Effector CD4-positive, alpha-beta T cell (primary cell): ENCODE measurements at places on chromosomes 3 and 15.

GRCh38 chr3:69723389-69723788 lies 15.9 kb upstream of the MITF start:
- DNase-seq = no peak

DNA sequence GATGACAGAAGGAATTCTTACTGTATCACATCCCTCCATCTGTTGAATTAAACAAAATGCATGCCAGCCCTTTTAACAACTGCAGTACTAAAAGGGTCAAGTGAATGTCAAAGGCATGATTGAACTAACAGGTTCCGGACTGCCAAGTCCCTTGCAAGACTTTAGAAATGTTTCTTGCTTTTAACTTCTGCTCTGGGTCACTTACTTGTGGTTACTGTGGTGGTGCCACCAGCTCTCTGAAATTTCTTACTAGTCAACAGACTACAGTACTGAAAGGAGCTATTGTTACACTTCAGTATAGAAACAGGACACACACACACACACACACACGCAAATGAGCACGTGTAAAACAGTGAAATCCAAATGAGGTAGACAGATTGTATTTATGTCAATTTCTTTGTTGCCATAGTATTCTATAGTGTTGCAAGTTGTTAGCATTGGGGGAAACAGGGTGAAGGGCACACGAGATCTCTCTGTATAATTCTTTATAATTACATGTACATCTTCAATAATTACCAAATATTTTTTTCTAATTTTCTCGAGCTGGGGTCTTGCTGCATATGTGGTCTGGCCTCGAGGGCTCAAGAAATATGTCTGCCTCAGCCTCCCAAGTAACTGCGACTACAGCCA lies 79.9 kb upstream of the SLC25A26 start:
- DNase-seq = no peak

DNA sequence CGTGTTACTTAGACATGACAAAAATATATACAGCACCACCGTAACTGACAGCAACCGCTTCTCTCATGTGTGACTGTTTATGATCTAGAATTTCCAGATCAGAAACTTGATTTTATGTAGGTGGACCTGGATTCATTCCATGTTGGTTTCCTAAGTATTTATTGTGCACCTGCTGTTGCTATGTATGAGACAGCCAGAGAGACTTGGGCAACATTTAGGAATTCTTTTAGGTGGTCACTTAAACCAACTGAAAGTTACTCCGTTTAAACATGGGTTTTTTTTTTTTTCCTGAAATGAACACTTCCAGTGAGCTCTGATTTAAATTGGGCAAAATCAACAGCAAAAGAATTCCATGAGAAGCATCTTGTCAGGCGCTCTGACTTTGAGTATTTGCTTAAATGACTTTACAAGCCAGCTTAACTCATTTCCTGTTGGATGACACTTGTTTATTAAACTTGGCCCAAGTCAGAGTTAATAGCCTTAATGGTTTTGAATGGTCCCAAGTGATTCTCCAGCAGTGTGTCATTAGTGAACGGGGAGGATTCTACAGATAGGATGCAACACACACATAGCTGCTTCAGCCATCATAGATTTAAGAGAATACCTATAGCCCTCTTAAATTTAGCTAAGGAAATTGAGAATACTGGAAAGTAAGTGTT lies 31.8 kb downstream of the MITF start:
- no peak for DNase-seq

DNA sequence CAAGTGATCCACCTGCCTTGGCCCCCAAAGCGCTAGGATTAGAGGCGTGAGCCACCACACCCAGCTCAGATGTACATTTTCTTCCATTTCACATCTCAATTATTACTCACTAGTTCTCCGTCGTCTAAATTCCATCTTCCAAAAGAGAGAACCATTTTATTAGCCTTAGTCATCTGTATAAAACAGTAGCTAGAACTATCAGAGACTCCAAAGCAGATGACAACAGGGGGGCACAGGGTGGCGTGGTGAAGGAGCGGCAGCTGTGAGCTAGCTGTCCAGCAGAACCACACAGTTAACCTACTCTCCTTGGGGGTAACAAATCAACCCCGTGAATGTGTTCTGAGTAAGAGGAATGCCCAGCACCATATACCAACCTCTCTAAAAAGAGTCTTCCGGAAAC lies 7.1 kb downstream of the SLC25A20 start:
- no peak for DNase-seq

DNA sequence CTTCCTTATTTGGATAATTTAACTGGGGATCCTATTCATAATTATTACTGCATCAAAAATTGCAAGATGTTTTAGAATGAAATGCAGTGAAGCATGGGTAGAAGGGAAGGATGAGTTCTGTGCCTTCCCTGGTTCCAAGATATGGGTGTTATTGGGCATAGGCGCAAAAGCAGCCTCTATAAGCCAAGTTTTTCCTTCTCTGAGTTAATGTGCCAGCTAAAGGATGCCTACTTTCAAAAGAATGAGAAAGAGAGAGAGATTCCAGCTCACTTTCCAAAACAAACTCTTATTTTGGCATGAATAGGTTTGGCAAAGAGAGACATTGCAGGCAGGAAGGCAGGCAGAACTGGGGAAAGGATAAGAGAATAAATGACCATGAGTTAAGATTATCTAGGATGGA lies 270.2 kb downstream of the TAFA4 start:
- DNase-seq = no peak

DNA sequence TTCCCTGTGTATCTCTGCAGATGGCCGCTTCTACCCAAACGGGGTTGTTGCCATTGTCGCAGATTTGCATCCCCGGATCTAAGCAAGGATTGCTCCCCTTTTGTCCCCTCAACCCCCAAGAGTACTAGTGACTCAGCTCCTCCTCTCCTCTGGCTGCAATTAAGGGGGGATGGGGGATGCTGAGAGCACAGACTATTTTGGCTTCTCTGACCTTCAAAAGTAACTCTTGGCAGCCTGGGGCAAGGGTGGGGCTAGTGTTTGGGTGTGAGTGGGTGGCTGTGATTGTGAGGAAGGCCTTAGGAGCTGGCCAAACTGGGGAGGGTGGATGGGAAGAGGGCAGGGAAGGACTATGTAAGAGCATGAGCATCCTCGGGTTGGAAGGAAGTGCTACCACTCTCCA lies 1.2 kb upstream of the MAP1A start:
- no peak for DNase-seq

DNA sequence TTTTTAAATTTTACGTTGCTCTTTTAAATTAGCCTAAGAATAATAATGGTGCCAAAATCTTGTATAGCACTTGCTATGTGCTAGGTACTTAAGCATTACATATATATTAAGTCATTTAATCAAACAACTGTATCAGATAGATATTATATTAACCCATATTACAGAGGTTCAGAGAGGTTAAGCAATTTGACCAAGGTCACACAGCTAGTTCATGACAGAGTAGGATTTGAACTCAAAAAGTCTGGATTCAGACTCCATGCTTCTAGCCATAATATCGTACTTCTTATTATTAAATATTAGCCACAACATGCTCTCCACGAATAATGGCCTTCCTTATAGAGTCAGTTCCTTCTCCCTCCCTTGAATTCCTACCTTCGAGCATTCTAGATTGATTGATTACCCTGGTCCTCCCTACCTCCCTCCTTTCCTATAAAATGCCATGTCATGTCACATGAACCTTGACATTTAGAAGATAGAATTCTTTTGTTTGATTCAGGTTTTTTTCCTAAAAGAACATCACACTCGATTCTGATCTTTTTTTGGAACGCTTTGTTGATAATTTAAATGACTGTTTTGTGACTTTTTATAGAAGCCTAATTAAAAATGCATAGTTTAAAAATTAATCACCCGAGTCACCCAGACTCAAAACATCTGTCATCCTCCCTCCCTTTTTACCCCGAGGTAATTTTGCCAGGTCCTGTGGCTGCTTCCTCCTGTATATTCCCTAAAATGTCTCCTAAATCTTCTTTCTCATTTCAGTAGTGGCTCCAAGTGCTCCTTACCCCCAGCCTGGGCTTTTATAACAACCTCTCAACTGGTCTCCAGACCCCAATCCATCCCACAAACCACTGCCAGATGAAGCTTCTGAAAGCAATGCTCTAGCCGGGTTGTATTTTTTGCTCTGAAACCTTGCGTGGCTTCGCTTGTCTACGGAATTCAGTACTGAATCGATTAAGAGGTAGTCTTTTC lies 8.5 kb upstream of the PSMD6 start:
- no peak for DNase-seq

DNA sequence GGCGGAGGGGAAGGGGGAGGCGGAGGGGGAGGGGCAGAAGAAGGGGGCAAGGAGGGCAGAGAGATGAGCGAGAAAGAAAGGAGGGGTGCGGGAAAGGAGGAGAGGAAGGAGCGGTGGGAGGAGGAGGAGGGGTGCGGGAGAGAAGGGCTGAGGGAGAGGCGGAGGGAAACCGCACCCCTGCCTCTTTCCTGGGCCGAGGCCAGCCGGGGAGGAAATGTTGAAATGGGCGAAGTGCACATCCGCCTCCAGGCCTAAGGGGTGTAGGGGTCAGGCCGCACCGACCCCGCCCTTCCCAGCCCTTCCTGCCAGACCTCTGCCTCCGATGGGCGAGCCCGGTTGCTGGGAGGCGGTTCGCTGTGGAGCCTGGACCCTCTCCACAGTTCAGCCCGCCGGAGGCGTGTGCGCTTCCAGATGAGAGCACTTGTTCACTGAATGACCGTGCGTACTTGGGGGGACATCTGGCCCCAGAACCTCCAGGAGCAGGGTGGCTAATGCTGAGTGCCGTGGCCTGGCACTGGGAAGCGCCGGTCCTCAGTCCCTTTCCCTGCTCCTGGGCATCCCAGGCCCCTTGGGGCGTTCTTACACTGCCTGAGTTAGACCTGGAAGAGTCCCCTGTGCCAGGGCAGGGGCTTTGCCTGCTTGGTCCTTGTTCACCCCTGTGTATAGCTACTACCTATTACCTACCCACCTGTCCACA lies 110.3 kb upstream of the KLF13 start:
- peak; percentile 28 for DNase-seq

DNA sequence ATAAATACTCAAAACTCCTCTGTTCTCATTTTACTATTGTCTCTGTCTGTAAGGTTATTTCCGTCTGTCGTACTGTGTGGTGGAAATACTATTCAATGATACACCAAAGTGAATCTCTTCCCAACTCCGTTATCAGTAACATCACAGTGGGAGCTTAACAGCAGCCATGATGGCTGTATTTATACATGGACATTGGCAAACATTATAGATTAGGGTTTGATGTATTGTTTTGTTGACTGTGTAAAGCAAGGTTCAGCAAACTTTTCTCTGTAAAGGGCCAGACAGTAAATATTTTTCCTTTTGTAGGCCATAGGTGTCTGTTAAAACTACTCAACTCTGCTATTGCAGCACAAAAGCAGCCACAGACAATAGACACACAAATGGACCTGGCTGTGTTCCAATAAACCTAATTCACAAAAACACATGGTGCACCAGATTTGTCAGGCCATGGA lies 23.2 kb downstream of the LIPC start:
- no peak for DNase-seq

- no peak for DNase-seq
Observed at GRCh38 chr15:58410353-58410752, 21.4 kb upstream of the LIPC start.

- no peak for DNase-seq
Observed at GRCh38 chr3:161969867-161970266, 473.3 kb downstream of the OTOL1 start.

DNA sequence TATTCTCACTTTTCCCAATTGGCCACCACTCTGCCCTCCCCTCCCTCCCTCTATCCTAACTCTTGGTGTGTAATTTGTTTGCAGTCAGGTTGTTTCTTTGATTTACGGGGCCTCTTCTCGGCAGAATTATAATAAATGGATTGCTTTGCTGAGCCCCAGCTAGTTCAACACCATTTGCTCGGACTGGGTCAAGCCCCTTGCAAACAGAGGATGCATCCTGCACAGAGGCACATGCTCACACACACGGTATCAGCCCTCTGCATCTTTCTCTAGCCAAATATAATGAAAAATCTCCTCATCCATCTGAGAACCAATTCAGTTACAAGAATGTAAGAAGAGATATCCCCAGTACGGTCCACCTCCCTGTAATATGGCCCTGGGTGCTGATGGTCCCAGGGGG lies 97.7 kb downstream of the EPHB1 start:
- no peak for DNase-seq

GRCh38 chr15:39720621-39721611 lies 61.7 kb downstream of the FSIP1 start:
- DNase-seq = no peak

DNA sequence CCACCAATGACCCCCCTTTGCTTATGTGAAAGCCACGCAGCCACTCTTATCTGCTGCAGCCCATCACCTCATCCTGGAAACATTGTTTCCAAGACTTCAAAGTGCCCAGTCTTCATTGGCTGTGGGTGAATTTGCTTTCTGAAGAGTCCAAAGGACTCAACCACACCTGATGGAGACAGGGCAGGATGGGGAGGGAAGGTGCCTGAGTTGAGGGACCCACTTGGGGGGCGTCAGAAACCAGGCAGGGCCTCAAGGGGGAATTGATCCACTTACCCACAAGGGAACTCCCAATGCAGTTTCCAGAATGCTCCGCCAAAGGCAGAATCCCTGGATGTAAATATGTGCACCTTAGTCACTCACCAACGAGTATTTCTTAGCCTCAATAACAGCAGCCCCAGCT lies 147.9 kb upstream of the ATP2B2 start:
- no peak for DNase-seq

DNA sequence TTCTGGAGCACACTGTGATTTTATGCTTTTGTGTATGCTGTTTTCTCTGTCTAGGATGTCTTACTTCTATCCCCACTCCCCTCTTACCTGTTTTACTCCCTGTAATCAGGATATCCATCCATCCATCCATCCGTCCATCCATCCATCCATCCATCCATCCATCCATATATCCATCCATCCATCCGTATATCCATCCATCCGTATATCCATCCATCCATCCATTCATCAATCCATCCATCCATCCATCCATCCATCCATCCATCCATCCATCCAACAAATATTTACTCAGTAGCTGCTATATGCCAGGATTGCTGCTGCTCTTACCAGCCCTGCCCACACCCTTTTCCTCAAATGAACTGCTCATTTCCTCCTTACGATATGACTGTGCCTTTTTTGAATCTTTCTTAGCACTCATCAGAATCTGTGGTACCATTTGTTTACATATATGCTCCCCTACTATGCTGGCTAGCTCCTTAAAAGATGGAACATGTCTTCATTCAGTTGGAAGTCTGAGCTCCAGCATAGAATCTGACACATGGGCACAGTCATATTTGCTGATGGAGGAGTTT lies 35.2 kb downstream of the USP13 start:
- DNase-seq = no peak

GRCh38 chr3:197392961-197393360 lies 94.5 kb upstream of the DLG1 start:
- no peak for DNase-seq

- DNase-seq = no peak
Observed at GRCh38 chr3:64588380-64588779, 99.4 kb downstream of the ADAMTS9 start.

DNA sequence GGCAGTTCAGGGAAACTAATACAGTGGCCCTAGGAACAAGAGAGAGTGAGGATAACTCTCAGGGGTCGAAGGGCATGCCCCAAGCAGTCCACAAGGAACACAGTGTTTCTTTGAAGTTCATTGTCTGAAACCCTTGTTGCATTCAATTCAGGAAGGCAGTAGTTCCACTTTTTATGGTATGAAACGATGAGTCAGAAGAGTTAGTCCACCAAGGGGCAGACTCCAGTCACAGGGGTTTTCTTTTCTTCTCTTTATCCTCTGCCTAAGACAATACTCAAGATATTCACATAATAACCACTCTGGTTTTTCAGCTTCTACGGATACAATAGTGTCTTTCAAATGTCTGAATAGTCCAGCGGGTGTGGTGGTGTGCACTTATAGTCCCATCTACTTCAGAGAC lies 23.7 kb upstream of the TICRR start:
- no peak for DNase-seq
